Tibial nerve (tissue), 4 donors: ENCODE measurements at places on chromosomes 12 and 14.

- DNase-seq, result no peak
Observed at GRCh38 chr14:90406384-90406798, 9.6 kb downstream of the CALM1 start.

DNA sequence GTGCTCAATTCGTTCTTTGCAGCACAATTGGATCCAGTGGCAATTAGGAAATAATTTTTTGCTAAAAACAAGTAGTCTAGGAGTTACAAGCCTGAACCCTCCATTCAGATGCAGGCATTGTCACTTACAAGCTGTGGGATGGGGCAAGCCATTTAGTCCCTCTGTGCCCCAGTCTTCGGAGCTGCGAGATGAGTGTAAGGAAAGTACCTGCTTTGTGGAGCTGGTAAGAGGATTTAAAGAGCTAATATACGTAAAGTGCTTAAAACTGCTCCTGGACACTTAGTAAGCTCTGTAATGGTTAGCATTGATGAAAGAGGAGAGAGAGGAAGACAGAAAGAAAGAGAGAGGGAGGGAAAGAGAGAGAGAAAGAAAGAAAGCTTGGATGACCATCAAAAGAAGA is 112.5 kb downstream of the LGMN start:
- DNase-seq, result no peak

DNA sequence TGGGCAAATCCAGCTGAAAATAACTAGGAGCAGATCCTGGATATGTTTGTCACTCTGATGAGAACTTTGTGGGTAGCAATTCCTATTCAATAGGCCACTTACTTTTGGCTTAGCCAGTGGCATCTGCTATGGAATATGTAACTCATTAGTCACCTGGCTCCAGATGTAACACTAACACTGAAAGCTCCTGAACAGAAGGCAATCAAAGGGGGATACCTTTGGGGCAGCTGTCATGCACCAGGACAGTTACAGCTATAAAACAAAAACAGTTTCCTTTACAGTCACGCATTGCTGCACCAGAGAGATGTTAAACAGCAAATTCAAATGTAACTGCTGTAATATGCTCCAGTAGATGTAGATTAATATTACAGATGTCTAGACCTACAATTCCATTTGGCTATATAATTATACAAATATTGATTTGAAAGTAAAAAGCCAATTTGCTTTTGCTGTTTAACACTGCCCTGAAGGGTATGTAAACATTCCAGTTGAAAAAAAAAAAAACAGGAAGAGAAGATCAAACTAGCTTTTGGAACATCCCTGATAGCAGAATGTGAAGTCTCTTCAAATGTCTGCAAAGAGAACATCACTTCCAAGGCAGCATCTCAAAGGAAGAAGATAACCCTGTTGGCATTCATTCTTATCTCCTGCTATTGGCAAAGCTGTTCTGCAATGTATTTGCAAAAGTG is 18.4 kb downstream of the RACGAP1 start:
- no peak for DNase-seq

DNA sequence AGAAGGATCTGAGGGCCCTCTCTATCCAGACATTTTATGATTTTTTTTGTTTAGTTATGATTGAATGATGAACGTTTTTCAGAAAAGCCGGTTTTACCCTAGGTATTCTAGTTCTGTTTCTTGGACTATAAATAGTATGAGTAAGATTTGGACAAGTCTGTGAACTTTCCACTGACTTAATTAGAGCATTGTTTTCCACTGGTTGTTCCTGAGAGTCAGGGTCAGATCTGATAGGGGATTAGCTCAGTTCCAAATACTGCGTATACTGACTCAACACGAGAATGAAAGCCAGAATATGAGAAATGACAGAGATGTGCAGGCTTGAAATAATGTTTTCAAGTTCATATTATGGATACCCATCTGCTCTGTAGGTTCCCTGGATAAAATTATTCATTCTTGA is 361.6 kb downstream of the AEBP2 start:
- no peak for DNase-seq

DNA sequence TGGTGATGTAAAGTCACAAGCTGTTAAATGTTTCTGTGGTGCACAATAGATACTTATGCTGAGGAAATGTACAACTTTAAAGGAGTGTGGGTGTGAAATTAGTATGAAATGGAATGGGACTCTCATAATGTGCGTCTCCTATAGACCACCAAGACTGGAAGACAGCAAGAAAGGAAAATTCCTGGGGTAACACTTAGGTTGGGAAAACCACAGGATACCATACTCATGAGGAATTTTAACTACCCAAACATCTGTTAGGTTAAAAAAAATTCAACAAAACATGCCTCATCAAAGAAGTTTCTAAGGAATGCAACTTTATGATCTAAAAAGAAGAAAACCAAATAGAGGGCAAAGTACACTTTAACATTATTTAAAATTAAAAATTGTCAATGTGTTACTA is 113.7 kb upstream of the MYF6 start:
- DNase-seq, result no peak

DNA sequence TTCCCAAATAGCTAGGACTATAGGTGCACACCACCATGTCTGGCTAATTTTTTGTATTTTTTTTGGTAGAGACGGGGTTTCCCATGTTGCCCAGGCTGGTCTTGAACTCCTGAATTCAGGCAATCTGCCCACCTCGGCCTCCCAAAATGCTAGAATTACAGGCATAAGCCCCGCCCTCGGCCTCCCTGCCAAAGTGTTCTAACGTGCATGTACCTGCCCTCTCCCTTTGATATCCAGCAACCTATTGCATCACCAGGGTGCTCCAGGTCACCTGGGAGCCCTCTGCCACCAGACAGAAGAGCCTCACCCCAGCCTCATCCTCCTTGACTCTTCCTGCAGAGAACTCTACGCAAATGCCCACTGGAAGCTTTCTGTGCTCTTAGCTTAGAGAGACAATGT is 2.2 kb upstream of the EML1 start:
- DNase-seq, result no peak

DNA sequence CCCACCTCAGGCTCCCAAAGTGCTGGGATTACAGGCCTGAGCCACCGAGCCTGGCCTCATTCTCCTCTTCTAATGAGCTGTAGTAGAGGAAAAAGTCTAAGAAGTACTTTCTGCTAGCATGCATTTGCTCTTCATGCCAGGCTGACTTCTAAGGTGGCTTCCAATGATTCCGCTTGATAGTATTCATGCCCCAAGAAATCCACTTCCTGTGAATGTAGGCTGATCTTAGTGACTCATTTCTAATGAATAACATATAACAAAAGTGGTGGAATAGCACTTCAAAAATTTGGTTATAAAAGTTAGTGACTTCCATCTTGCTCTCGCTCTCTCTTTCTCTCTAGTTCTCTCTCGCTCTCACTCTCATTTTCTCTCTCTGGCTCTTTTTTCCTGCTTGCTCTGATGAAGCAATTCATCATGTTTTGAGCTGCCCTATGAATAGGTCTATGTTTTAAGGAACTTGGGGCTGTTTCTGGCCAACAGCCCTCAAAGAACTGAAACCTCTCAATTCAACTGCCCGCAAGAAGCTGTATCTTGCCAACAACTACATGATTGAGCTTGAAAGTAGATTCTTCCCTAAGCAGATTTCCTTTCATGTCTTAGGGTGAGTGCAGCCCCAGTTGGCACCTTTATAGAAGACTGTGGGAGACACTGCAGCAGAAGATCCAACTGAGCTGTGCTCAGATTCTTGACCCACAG is 282.9 kb downstream of the RMST start:
- DNase-seq, result no peak

DNA sequence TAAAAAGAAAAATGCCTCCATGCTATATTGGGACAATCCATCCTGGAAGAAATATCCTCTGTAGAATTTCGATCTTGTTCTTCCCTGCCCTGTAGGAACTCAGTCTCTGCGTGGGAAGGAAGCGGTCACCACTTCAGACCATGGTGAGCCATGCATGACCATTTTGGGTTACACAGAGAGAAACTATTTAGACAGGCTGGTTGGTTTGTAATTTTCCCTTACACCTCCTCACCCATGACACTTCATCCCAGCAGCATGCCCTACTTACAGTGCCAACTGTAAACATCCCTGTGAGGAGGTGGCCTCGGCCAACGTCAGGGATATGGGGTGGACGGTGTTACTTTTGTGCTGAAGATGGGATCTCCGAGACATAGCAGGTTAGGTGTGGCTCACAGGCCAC is 121.4 kb downstream of the SMOC1 start:
- DNase-seq, result no peak

GRCh38 chr14:63670692-63671091 is 29.0 kb upstream of the WDR89 start:
- no peak for DNase-seq

GRCh38 chr12:101967506-101967905 is 90.1 kb downstream of the DRAM1 start:
- no peak for DNase-seq

DNA sequence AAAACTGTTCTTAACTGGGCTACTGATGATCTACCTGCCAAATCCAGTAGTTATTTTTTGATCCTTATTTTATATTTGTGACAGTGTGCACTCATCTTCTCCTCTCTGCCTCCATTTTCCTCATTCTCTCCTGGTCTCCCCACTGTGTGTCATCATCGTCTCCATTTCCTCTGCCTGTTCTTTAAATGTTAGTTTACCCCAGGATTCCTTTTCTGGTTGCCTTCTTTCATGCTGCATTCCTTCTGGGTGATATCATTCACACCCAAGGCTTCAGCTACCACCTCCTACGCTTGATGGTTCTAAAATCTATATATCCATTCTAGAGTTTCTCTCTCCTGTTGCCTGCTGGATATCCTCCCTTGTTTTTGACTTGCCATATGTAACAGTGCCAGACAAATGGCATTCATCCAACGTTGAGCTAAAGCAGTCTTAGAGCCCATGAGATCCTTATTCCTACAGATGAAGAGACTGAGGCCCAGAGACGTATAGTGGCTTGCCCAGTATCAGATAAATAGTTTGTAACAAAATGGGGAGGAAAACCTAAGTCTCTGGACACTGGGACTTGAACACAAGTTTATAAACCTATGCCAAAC is 109.5 kb downstream of the DIP2B start:
- no peak for DNase-seq

- DNase-seq, result no peak
Observed at GRCh38 chr12:127722611-127723010, 544.4 kb upstream of the TMEM132C start.

DNA sequence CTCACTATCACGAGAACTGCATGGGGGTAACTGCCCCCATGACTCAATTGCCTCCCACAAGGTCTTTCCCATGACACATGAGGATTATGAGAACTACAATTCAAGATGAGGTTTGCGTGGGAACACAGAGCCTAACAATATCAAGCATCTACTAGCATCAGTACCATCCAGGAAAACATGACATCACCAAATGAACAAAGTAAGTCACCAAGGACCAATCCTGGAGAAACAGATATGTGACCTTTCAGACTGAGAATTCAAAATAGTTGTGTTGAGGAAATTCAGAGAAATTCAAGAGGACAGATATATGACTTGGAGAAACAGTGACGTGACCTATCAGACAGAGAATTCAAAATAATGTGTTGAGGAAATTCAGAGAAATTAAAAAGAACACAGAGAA is 65.8 kb upstream of the TMTC2 start:
- no peak for DNase-seq

DNA sequence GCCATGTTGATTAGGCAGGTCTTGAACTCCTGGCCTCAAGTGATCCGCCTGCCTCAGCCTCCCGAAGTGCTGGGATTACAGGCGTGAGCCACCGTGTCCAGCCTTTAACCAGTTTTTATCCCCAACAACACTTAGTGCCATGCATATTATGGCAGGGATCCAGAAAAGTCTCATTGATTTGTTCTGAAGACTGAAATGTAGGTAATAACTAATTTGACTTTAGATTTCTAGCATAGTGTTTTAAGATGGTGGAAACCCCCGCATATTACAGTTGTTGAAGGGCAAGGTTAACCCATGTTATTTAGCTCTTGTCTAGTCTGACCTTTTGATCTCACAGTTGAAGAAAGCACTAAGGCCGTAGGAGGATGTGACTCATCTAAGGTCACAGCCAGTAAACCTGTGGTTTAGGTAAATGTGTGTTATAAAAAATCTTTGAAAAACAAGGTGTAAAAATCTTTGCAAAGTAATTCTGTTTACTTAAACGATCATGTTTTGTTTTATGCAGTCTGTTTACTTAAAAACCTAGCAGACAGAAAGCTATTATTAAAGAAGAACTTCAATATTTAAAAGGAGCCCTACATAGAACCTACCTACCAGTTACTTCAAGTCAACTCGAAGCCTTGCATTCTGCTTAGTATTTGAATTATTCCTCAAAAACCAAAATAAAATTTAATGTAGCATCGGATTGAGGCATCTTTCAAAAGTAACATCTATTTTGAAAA is 24.8 kb downstream of the BICDL1 start:
- no peak for DNase-seq

- DNase-seq, result no peak
Observed at GRCh38 chr12:104662908-104663307, 206.2 kb downstream of the CHST11 start.

- no peak for DNase-seq
Observed at GRCh38 chr12:123057513-123058265, 77.2 kb downstream of the ARL6IP4 start.

DNA sequence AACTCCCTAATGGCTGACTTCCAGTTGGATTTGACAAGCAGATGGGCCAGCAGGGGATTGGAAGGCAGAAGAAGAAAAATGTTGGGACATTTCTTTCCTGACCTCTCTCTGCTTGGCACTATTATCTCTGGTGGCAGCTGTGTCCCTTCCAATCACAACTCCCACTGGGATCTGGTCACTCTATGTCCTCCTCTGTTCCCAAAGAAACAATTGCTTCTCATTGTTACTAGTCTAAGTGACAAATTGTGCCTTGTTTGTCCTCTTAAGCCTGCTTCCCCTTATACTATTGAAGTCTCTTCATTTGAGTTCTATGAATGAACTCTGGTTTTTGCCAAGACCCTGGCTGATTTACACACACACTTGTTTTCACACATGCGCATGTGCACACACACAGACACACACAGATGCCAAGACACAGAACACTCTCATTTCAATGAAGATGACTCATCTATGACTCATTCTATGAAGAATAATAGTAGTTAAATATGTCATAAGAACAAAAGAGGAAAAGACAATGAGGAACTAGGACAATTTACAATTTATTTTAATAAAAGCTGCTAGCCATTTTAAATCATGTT is 83.0 kb upstream of the FAR2 start:
- no peak for DNase-seq

DNA sequence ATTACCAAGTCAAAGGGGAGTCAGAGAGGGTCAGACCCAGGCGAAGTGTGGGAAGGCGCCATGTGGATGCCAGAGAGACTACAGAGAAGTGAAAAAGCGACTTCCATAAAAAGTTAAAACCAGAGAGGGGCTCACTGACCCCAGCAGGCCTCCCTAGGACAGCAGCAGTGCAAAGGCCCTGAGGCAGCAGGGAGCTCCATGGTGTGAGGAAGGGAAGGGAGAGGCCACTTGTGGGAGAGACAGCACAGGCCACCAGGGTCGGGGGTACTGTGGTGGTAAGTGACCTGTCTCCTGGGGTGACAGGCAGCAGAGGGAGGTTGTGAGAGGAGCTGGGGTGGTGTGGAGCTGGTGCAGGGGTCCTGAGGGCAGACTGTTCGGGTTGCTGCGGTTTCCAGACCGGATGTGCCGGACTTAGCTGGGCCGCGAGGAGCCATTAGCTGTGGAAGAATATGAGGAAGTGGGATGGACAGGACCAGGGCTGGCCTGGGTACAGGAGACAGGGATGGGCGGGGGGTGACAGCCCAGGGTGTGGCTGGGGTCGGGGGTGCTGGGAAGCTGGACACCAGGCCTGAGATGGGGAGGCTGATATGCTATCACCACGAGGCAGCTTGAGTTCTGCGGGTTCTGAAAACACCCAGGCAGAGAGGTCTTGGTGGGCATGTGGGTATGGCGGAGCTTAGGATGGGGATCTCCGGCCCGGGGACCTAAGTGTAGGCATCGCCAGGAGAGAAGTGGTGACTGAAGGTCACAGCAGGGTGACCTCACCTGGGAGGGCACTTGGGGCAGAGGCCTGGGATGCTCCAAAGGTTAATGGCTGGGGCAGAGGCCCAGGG is 22.7 kb downstream of the SETD1B start:
- DNase-seq, result no peak
